Naive thymus-derived CD4-positive, alpha-beta T cell (primary cell): ENCODE measurements at places on chromosomes 7 and 10.

DNA sequence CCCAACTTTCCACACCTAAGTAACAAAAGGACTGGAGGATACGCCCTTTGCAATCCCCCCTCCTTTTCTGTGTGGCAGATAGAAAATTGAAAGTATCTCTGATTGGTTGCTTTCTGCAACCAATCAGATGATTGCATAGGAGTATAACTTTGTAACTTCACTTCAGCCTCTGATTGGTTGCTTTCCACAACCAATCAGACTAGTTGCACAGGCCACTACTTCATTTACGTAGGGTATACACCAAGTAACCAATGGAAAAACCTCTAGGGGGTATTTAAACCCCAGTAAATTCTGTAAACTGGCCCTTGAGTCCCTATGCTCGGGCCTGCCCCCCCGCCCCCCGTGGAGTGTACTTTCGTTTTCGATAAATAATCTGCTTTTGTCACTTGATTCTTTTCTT lies 1080.4 kb downstream of the CNTNAP2 start:
- no peaks in the 10 kb centered on the region for H3K27me3 ChIP-seq
- H3K4me1 ChIP-seq, result no peaks in the 10 kb centered on the region
- no peak overlapping the region for H3K4me3 ChIP-seq
- no peak overlapping the region for H3K27ac ChIP-seq
- DNase-seq, result no peak

GRCh38 chr10:124799211-124799610 lies 2.4 kb upstream of the ABRAXAS2 start:
- H3K27ac ChIP-seq, result no peak overlapping the region
- no peak overlapping the region for H3K4me3 ChIP-seq
- H3K4me1 ChIP-seq, result peaks cover 5% of the 10 kb centered on the region
- DNase-seq, result no peak
- peaks cover 6% of the 10 kb centered on the region for H3K36me3 ChIP-seq

- no peak for DNase-seq
- no peak overlapping the region for H3K27ac ChIP-seq
- no peaks in the 10 kb centered on the region for H3K27me3 ChIP-seq
- no peaks in the 10 kb centered on the region for H3K4me1 ChIP-seq
- peaks cover 12% of the 10 kb centered on the region for H3K36me3 ChIP-seq
Measured at GRCh38 chr10:95637140-95637539, 19.4 kb downstream of the ALDH18A1 start.

DNA sequence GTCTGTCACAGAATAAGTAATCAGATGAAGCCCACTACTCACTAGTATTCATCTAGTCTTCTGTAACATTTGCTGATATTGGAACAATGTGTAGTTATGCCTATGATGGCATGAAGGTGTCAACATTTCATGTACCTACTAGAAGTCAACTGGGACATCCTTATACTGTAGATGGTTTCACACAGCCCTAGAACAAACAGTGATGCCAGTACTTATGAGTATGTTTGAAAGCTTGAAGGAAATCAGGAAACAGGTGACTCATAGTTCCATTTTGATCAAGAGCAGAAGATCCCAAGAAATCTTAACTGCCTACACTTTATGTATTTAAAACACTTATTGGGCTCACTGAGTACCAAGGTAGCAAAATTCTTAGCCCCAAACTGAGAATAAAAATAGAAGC lies 1519.6 kb downstream of the REEP3 start:
- no peak overlapping the region for H3K27ac ChIP-seq
- H3K27me3 ChIP-seq, result no peaks in the 10 kb centered on the region
- DNase-seq, result no peak
- no peak overlapping the region for H3K4me3 ChIP-seq
- H3K4me1 ChIP-seq, result no peaks in the 10 kb centered on the region

DNA sequence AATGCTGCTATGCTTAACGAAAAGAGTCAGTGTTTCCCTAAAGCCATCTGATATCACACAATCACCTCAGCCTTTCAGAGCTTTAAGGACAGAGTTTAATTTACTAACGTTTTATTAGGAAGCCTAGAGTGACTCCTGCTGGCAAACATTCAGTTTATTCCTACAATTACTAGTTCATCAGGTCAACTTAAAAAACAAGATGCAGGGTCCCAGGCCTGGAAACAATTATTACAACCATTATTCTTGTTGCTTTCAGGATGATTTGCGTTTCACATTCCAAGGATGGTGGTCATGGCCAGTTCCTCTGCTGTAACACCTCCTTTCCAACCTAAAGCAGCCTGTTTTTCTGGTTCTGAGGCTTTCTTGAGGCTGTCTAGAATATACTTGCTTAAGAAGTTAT lies 1.5 kb upstream of the FAM53B start:
- DNase-seq, result no peak
- no peak overlapping the region for H3K4me3 ChIP-seq
- no peak overlapping the region for H3K27ac ChIP-seq
- H3K27me3 ChIP-seq, result no peaks in the 10 kb centered on the region
- peaks cover 4% of the 10 kb centered on the region for H3K36me3 ChIP-seq

- H3K4me1 ChIP-seq, result no peaks in the 10 kb centered on the region
- peaks cover 5% of the 10 kb centered on the region for H3K36me3 ChIP-seq
- DNase-seq, result no peak
- no peaks in the 10 kb centered on the region for H3K27me3 ChIP-seq
Measured at GRCh38 chr7:74230446-74231231, 20.8 kb downstream of the LAT2 start.

DNA sequence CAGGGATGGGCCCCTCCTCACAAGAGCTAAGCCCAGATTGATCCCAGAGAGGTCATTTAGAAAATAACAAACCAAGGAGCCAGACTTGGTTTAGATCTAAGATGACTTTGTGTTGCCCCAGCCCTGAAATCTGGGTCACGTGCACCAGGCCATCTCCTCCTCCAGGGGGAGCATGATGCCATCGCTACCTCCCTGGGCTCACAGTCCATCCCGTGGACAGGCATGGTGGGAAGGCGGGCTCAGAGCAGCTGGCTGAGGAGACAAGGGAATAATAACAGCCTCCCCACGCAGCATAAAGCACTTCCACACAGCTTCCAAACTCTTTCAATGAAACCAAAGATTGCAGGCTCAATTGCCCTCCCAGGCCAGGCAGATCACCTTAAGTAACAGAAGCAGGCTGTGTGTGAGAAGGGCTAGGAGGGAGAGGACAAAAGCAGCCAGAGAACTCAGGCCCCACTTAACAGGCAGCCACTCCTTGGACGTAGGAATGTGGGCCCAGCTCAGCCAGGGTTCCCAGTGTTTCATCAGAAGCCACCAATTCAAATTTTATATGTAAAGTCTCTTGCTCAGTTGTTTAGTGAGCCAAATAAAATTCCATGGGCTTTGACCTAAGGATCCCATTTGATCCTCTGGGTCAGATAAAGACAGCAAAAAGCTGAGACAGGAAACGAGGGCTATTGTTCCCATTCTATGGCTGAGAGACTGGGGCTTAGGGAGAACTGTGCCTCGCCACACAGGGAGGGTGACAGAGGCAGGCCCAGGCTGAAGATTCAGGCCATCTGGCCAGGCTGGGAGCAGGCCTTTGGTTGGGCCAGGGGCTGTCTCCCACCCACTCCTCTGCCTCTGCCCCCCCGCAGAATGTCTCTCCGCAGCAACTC lies 100.2 kb downstream of the COL13A1 start:
- no peak overlapping the region for H3K4me3 ChIP-seq
- H3K27me3 ChIP-seq, result no peaks in the 10 kb centered on the region
- H3K4me1 ChIP-seq, result no peaks in the 10 kb centered on the region
- no peaks in the 10 kb centered on the region for H3K36me3 ChIP-seq
- H3K27ac ChIP-seq, result no peak overlapping the region

- no peaks in the 10 kb centered on the region for H3K27me3 ChIP-seq
- H3K4me3 ChIP-seq, result no peak overlapping the region
- H3K4me1 ChIP-seq, result peaks cover 7% of the 10 kb centered on the region
- H3K27ac ChIP-seq, result no peak overlapping the region
- H3K36me3 ChIP-seq, result no peaks in the 10 kb centered on the region
Measured at GRCh38 chr10:102782673-102783551, 39.2 kb downstream of the WBP1L start.
